ENCODE measurements at places on chromosomes 7 and 10. TPM values are rescaled to one million over a fixed set of nuclear protein-coding genes. Genes with fewer than 3 reads are reported as not detected.

GRCh38 chr10:115558252-115558651 lies 465.1 kb downstream of the ATRNL1 start:
- DNase-seq, result no peak

- DNase-seq, result no peak
These were observed 39.3 kb downstream of the MALSU1 start for GRCh38 chr7:23338439-23338838.

DNA sequence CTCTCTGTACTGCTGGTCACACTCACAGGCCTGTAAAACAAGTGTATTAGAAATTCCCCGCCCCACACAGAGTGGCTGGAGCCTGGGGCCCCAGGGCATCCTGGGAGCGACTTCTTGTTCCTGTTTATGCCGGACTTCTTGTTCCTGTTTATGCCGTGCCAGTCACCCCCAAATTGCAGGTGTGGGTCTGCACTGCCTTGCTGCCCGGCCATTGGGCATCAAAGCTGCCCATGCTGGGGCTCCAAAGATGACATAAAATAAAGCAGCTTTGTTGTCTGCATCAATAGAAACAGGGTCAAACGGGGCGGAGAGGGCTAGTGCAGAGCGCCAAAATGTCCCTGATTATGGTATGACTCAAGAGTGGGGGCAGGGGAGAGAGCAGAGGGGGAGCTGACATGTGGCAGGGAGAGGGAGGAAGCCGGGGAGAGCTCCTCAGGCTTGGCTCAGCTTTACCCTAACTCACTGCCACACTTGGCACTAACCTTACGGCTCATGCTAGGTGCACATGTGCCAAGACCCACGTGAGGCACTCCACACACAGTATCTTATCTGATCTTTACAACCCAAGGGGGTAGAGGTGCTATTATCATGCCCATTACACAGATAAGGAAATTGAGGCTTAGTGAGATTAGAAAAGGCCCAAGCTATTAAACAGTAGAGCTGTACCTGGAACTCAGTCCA lies 98.4 kb downstream of the PIP4K2A start:
- no peak for DNase-seq

GRCh38 chr7:134605978-134606923 lies 40.4 kb upstream of the BPGM start:
- DNase-seq, result peak; percentile 50

GRCh38 chr10:87878664-87879459 lies 15.4 kb downstream of the PTEN start:
- DNase-seq, result no peak

The KCP gene
- 1.5 TPM for total RNA-seq

DNA sequence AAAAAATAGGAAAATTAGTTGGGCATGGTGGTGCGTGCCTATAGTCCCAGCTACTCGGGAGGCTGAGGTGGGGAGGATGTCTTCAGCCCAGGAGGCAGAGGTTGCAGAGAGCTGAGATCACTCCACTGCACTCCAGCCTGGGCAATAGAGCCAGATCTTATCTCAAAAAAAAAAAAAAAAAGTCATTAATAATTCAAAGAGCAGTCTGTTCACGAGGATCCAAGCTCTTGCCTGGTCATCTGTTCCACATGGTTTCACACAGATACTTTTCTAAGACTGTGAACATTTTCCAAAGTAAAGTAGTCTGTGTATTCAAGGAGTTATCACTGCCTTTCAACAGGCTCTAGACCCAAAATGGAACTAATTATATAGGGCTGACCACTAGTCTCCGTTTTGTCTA lies 86.9 kb downstream of the ZNF277 start:
- no peak for DNase-seq

DNA sequence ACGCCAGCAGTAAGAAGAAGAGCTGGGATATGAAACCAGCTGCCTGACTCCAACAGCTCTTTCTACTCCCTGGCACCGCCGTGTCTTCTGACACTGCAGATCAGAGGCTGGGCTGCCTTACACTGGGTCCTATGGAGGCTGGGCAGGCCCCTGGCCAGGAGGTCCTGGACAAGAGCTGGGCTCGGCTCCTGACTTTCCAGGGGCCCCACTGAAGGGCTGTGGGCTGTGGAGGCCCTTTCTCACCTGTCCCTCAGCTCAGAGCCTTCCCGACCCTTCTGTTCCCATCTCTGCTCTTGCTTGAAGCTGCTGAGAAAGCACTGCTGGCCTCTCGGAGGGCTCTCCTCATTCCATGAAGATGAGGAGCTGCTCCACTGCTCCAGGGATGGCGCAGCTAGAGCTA lies 85.9 kb upstream of the UNC5B start:
- DNase-seq, result no peak

DNA sequence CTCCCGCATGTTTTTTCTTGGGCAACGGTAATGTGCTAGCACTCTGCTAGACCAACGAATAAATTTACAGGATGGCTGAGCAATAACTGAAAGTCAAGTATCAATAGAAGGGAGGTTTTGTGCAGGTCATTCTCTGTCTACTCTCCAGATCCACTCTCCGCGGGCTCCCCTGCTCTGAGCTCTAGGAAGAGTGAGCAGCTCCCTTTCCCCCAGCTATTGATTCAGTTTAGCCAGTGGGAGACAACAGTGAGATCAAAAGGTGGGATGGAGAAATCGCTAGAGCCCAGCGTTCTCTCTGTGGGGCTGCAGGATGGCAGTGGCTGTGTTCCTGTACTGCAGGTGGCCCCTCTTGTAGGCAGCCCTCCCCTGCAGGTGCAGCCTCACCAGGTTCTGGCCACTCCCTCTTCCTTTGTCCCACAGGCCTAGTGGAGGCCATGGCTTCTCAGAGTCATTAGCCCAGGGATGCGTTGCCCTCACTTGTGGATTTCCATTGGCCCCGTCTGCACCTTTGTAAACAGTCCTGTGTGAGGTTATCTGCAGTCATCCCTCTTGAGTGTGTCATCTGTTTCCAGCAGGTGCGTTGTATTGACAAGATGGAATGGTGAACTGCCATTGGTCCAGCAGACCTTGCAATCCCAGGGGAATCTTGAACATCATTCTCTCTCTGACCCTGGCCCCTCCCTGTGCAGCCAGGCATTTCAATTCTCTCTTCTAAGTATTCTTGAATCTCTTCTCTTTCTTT lies 11.1 kb downstream of the MSRB2 start:
- DNase-seq, result no peak

DNA sequence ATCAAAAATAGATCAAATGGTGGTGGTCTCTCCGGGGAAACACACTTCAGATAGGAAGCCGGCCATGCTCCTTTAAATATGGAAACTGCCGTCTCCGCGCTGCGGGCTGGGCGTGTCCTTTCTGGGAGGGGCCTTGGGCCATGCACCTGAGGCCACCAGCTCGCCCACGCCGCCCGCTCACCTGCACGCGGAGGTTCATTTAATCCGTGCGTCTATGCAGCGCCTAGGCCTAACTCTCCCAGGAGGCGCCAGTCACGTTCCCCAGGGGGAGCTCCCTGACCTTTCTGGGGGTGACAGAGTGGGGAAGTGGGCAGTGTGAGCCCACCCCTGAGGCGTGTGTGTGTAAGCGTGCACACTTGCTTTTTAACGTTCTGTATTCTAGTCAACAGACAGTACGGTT lies 64.0 kb downstream of the C10orf143 start:
- peak; percentile 68 for DNase-seq

All from left lung (tissue), 14 donors.